Caudate nucleus (tissue), 63 donors: ENCODE measurements at places on chromosomes 1 and 21.

- no peak for DNase-seq
These were observed 2250.4 kb downstream of the MRPL39 start for GRCh38 chr21:23356905-23357304.

DNA sequence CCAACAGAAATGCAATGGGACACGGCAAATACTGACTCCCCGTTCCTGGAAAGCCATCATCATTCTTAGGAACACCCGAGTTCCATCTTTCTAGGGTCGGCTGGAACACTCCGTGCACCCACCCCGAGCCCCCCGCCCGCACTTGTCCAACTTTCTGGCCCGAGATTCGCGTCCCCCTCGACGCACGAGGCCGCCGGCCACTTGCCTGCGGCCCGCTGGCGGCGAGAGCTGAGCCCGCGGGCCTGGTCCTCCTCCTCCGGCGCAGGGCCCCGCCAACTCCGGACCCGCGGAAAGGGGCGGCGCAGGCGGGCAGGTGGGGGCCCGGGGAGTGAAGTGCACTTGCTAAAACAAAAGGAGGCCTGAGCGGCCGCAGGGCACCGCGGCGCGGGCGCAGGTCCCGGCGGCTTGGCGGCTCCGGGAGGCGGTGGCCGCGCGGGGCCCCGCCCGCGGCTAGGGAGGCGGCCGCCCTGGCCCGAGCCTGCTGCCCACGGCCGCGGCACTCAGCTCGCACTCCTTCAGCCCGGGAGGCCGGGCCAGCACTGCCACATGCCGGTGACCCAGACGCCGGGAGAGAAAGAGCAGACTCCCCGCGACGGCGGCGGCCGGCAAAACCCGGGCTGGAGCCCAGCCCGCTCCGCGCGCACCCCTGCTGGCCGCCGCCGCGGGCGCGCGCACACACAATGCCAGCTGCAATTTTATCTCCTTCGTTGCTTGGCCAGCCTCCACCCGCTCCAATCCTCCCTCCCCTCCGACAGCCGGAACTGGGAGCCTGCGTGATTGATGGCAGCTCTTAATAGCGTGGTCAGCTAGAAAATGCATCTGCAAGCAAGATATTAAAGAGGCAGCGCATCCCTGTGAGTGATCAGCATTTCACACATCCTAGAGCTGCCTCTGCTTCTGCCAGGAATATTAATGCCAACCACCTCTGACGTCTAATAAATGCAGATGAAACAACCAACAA is 114.3 kb downstream of the RERE start:
- DNase-seq = peak; percentile 78

DNA sequence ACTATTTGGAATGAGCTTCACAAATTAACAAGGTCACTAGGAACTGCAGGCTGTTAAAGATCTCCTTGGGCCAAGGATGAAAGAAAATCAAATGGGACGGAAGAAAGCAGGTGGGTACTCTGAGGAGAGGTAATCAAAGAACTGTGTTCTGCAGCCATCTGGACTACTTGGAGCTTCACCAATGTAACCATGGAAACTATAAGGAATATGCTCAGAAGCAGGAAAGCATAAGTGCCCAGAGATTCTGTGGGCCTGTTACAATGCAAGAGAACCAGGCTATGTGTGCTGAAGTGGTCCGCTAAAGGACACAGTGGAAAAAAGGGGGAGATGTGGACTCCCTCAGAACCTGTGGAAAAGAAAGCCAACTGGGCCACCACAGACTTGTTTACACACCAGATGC is 238.5 kb downstream of the PTGER3 start:
- DNase-seq = no peak

GRCh38 chr1:159829822-159830465 is 3.3 kb downstream of the SLAMF8 start:
- DNase-seq = no peak

DNA sequence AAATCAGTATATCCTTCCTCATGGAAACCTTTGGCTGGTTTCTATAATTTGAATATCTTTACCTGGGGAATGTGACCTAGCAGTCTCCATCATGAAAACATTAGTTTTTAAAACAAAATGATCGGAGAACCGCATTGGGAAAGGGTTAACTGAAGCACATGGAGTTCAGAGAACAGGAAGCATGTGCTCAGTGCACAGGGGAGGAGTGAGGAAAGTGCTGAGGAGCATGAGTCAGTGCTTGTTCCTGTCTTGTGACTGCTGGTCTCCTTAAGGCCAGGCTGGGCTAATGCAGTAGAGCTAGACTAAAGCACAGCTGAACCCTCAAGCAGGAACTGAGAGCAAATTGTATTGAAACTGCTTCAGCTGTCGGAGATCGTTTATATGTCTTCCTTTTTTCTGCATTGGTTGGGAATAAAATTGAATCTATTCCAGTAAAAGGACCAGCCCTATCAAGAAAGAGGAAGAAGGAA is 5.8 kb downstream of the IFI16 start:
- DNase-seq = no peak

DNA sequence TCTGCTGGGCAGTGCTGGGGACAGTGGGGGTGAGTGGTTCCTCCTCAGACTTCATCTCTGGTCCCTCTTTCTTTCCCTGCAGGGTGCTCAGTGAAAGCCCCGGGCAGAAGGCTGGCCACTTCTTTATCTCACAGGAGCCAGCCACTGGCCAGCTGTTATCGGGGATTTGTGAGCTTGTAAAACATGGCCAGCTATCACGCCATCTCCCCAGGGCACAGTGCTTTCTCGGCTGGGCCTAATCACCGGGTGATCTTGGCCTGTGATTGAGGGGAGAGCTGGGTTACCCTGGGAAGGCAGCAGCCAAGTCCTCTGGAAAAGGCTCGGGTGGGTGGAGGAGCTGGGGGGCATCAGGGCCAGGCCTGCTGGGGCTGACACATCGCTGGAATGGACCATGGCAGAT is 83.0 kb downstream of the IGSF21 start:
- DNase-seq = no peak

- no peak for DNase-seq
These were observed 381.0 kb upstream of the VAMP3 start for GRCh38 chr1:7389906-7390603.

GRCh38 chr1:243292117-243292516 is 36.3 kb downstream of the SDCCAG8 start:
- no peak for DNase-seq

GRCh38 chr1:41833519-41834000 is 85.2 kb downstream of the HIVEP3 start:
- no peak for DNase-seq

- no peak for DNase-seq
These were observed 52.5 kb upstream of the RIPK4 start for GRCh38 chr21:41819236-41819855.

GRCh38 chr21:36446301-36446700 is 33.6 kb downstream of the CLDN14 start:
- no peak for DNase-seq

- DNase-seq = no peak
These were observed 11.8 kb upstream of the RAB3B start for GRCh38 chr1:52002038-52002917.

GRCh38 chr1:43463479-43463878 is 9.7 kb upstream of the HYI start:
- DNase-seq = no peak

DNA sequence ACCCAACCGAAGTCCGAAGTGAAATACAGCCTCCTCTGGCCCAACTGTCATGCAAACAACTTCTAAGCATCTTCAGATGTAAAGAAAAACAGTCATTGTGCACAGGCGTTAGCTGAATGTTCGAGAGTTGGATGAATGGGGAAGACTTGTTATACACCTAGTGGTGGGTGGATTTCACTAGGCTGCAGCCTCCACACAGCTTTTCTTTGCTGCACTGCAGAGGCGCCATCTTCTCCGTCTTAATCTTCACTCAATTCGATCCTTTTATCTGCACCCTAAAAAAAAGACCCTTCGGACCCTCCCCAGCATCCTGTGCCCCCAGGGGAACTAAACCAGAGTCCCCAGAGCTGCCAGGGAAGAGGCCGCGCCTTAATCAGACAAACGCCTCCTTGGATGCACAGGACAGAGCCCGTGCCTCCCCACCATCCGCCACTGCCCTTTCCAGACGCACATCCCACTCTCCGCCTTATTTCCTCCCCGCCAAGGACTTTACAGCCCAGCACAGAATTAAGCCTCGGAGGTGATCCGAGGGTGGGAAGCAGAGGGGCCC is 1.4 kb downstream of the APP start:
- DNase-seq = peak; percentile 87

GRCh38 chr1:21674957-21675356 is 5.8 kb upstream of the RAP1GAP start:
- DNase-seq = no peak

DNA sequence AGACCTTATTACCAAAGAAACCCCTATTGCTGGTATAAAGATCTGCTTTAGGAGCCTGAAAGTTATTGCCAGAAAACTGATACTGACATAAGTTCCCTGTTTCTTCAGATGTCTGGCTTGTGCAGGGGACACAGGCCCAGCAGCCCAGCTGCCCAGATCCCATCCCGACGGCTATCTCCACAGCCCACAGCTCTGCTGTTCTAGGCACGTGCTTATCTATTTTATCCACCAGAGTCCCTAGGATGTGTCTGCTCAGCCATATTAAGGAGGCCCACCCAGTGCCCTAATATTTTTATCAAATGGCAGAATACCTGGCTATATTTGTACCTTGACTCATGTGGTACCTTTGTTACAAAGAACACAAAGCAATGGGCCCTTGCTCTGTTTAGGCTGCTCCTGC is 58.9 kb downstream of the DDX20 start:
- DNase-seq = no peak

GRCh38 chr1:3590951-3591865 is 20.1 kb downstream of the MEGF6 start:
- no peak for DNase-seq

- no peak for DNase-seq
These were observed 44.1 kb downstream of the GPR3 start for GRCh38 chr1:27436204-27437159.

GRCh38 chr1:39919545-39919944 is 17.8 kb upstream of the MYCL start:
- DNase-seq = no peak

GRCh38 chr1:220157738-220158137 is 63.8 kb downstream of the IARS2 start:
- no peak for DNase-seq

DNA sequence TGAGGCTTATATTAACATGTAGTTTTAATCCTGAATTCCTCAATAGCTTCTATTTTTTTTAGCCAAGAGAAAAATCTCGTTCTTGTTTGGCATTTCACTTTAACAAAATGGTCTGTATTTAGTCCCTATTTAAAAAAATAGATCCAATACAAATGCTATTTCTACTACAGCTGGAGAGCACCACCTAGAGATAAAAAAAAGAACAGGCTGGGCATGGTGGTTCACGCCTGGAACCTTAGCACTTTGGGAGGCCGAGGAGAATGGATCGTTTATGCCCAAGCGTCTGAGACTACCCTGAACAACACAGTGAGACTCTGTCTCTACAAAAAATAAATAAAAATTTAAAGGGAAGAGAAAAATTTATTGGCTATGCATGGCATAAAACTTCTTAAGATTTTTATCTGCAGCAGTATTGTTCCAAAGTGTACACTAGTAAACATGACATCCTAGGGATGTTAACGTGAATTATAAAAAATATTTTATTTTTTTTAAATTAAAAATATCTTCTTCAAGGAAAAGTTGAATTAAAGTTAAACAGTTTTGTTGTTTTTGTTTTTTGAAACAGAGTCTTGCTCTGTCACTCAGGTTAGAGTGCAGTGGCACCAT is 4.4 kb downstream of the ST7L start:
- no peak for DNase-seq

DNA sequence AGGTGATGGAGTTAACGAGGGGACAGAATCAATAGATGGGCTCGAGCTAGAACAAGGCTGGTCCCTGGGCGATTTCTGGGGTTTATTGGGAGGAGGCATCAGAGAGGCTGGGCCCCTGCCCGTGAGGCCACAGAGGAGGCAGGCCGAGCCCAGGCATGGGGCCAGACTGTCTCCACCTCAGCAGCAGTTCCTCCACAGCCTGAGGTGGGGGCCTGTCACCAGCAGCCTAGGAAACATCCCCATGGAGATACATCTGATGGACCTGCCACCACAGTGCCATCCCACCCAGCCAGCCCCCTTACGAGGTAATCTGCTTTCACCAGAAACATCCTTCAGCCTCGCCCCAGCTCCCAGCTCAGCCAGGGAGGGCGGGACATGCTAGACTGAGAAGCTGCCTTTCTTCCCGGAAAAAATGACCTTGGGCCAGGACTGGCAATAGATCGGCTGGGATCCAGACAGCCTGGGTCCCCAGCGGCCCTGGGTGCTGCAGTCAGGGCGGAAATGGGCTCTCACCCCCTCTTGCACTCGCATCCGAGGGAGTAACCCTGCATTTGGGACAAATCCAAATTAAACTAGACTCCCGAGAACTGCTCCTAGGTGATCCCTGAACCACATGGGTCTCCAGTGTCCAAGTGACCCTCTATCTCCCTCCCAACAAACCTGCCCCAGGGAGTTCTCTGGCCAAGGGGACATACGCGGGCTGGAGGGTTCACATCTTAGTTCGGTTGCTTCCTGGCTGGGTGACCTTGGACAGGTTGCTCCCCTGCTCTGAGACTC is 10.0 kb upstream of the EPHA8 start:
- DNase-seq = no peak

DNA sequence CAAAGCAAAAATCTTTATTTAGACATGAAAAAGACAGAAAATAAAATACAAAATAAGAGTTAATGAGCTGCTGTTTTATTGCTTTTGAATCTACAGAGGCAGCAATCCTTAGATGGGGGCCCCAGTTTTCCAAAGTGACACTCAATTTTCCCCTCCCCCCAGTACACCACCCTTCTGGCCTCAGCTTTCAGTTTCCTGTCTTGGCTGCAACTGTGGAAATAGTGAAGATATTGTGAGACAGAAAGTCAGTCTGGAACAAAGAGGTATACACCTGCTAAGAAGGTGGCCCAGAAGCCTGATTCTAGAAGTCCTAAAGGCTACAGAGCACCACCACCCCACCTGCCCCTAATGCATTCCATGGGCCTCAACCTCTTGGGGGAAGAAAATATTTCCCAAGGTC is 1.1 kb upstream of the MTMR11 start:
- no peak for DNase-seq

DNA sequence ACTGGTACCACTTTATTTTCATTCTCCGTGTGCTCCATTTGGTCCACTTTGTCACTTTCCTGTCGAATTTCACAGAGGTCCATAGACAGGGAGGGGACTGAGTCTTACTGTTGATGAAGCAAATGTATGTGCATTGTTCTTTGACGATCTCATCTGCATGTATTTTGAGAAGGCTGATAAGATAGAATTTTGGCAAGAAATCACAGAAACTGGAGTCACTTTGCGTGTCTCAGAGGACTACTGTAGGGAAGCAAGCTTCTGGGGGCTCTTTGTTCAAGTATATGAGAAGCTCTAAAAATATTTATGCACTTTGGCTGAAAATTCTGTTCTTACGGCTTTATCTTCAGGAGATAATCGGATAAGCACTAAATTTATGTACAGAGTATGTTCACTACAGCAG is 78.1 kb downstream of the PCBP3 start:
- no peak for DNase-seq

- no peak for DNase-seq
These were observed 78.5 kb downstream of the HLCS start for GRCh38 chr21:36887963-36888362.

- DNase-seq = no peak
These were observed 41.3 kb downstream of the ZBTB8A start for GRCh38 chr1:32580348-32581017.

- DNase-seq = no peak
These were observed 50.8 kb downstream of the HS2ST1 start for GRCh38 chr1:86965012-86965826.

- DNase-seq = peak; percentile 36
These were observed at the start of gene IFNLR1 for GRCh38 chr1:24186993-24187790. TSS of gene IFNLR1 (minus strand) at chr1:24187289. CDS start at chr1:24187248, 41 bp downstream.

GRCh38 chr21:14762734-14763694 is 216.9 kb upstream of the SAMSN1 start:
- no peak for DNase-seq
